ENCODE measurements at places on chromosomes 4 and X.

- DNase-seq, result no peak
These were observed 2104.2 kb downstream of the PCDH7 start for GRCh38 chr4:32824336-32824735.

DNA sequence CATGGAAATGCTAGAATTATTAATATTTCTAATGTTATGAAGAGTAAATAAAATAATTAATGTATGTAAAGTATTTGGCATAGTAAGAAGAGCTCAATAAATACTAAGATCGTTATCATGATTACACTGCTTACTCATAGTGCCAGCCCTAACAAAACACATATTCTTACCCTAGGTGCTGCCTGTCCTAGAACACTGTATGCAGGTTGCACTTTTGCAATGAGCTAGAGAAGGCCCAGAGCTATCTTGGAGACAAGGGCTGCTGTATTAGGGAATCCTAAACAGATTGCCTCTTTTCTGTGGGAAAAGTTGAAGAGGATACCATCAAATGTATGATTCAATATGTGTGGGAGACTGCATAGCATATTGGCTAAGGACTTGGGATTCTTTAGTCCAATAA is 48.0 kb upstream of the TMEM164 start:
- no peak for DNase-seq

GRCh38 chr4:28868841-28869240 is 1851.3 kb upstream of the PCDH7 start:
- DNase-seq, result no peak

- DNase-seq, result no peak
These were observed 224.2 kb downstream of the RCHY1 start for GRCh38 chr4:75289914-75290582.

DNA sequence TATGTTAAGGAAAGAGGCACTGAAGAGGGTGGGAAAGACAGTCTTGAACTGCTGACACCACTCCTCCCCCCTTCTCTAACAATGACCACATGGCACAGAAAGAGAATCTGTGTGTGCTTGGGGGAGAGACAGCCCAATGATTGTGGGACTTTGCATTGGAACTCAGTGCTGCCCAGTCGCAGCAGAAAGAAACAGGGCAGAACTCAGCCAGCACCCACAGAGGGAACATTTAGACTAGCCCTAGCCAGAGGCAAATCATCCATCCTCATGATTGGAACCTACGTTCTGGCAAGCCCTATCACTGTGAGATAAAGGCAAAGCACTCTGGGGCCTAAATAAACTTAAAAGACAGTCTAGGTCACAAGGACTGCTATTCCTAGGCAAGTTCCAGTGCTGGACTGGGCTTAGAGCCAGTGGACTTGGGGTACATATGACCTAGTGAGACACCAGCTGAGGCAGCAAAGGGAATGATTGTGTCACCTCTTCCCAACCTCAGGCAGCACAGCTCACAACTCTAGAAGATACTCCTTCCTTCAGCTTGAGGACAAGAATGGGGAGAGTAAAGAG is 132.8 kb upstream of the S100G start:
- DNase-seq, result no peak

- no peak for DNase-seq
These were observed 431.2 kb downstream of the GASK1B start for GRCh38 chr4:157741642-157742041.

- DNase-seq, result no peak
These were observed 671 bp downstream of the HPF1 start for GRCh38 chr4:169756971-169757574.

DNA sequence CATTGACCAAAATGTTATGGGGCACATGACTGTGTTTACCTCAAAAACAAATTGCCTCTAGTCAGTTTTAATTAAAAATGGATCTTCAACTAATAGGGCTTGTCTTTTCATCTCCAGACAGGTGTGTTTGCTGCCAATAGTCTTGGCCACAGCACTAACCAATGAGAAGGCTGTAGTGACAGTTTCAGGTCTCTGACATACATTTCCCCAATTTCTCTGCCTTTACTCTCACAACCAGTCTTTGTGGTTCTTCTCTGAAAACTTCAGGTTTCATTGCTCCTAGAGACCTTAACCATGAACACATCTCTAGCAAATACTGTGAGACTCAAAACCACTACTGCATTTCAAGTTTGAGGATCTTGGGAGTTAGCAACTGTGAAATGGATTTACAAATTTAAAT is 3.5 kb upstream of the EDNRA start:
- DNase-seq, result no peak

DNA sequence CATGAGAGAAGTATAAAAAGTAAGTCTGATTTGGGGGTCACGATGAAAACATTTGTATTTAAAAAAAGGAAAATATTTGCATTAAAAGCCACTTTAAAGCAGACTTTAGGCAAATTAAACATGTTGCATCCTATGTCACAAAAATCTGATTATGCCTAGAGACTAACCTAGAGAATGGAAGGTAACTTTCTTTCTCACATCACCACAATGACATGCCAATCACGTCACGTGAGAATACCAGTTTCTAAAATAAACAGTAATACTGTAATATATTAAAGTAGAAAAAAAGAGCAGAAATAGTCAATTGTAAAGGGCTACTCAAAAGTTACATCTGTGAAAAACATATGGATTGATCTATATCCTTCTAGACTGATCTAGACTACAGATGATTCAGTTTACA is 3.3 kb downstream of the CHIC2 start:
- no peak for DNase-seq

All from CMK (cell line).